ENCODE measurements at places on chromosomes 2 and 18.

DNA sequence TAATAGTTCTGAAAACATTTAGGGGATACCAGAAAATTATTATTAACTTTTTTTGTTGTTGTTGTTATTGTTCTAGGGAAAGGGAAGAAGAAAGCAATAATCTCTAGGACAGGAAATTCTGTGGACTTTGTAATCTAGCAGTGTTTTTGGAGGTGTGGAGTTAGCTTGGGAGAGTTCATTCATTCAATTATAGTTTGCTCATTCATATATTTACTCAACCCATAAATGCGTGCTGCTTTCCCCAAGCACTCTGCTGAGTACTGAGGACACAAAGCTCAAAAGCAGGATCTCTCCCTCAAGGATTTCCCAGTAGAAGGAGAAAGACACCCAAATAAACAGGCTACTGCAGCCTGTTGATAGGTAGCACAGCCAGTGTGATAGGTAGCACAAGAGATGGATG is 984.3 kb downstream of the BCL11A start:
- no peak for DNase-seq

- no peak for DNase-seq
Measured at GRCh38 chr2:47414682-47415458, 11.9 kb downstream of the MSH2 start.

DNA sequence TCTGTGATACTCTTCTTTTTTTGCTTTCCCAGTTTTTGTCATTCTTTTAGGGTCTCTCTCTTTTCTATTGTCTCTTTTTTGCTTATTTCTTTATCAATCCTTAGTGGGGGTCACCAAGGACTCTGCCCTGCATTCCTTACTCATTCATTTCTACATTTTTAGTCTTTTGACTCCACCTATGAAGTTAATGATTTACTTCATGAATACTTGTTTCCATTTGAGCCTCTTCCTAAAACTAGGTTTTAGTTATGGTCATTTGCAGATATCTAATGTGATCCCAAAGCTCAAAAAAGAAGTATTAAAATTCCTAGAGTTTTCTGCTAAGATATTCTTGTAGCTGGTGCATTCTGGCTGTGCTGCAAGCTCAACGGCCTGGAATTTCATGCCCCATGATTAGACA is 149.3 kb upstream of the AQP4 start:
- DNase-seq, result no peak

- DNase-seq, result no peak
Measured at GRCh38 chr18:68467957-68468356, 247.0 kb downstream of the TMX3 start.

- DNase-seq, result no peak
Measured at GRCh38 chr2:92072461-92073035, 2798.7 kb upstream of the TEKT4 start.

DNA sequence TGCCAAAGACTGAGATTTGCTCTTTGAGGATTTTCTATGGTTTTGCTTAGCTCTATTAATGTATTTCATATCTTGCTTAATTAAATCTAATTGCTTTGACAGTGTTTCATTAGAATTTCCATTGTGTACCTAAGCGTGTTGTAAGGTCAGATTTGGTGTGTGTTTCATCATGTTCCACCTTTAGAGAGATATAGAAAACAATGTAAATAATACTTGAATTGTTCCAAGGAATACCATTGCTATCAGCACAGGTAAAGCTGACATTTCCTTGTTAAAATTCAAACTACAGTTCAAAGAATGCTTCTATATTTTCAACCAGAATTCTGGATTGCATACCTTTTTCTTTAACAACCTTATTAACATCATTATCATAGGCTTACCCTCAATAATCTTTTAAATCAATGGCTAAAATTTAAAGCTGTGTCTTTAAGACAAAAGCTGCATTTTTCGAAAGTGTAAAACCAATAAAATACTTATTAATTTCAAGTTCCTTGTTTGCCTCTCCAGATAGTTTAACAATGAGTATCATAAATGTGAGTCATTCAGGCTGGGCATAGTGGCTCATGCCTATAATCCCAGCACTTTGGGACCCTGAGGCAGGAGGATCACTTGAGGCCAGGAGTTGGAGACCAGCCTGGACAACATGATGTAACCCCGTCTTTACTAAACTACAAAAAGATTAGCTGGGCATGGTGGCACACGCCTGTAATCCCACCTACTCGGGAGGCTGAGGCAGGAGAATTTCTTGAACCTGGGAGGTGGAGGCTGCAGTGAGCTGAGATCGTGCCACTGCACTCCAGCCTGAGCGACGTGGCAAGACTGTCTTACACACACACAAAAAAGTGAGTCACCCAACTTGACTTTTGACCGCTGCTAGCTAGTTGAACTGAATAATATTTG is 188.0 kb upstream of the PKDCC start:
- no peak for DNase-seq

GRCh38 chr18:41674506-41674905 is 280.5 kb upstream of the PIK3C3 start:
- no peak for DNase-seq

GRCh38 chr2:206432193-206433082 is 10.9 kb upstream of the ADAM23 start:
- no peak for DNase-seq

- no peak for DNase-seq
Measured at GRCh38 chr18:3741333-3741732, 291.4 kb downstream of the TGIF1 start.

DNA sequence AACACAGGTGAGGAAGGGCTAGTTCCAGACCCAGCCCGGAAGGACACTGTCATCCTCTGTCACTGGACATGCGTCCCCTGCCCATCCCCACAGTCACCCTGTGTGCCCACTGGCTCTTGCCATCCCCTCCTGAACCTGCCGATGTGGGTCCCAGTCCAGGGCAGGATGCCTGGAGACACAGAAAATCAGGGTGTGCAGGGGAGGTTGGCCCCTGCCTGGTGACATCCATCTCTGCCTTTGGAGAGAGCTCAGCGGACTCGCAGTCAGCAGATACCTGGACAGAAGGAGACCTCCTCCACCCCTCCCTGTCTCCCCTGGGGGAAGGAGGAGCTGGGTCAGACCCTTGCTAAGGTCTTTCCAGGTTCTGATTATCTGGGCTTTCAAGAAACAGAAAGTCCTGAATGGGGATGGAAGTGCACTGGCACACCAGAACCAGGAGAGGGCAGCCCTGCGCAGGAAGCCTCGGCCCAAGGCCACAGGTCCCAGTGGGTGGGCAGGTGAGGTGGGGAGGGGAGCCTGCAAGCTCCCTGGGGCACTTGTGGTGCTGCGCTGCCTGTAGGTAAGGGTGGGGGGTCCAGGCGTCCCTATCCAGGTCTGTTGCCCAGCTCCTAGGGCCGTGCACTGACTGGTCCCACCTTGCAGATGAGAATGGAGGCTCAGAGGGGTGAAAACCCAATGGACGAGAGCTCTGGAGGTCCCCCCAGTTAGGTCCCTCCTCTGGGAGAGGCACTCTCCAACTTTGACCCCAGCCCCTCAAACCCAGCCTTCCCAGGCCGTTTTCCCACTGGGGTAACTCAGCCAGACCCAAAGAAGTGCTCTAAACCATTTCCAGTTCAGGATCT is 9.7 kb upstream of the OTOS start:
- DNase-seq, result peak; percentile 46

GRCh38 chr2:36409935-36410334 is 54.4 kb downstream of the CRIM1 start:
- no peak for DNase-seq

GRCh38 chr2:175309799-175310198 is 128.3 kb upstream of the ATP5MC3 start:
- peak; percentile 4 for DNase-seq

DNA sequence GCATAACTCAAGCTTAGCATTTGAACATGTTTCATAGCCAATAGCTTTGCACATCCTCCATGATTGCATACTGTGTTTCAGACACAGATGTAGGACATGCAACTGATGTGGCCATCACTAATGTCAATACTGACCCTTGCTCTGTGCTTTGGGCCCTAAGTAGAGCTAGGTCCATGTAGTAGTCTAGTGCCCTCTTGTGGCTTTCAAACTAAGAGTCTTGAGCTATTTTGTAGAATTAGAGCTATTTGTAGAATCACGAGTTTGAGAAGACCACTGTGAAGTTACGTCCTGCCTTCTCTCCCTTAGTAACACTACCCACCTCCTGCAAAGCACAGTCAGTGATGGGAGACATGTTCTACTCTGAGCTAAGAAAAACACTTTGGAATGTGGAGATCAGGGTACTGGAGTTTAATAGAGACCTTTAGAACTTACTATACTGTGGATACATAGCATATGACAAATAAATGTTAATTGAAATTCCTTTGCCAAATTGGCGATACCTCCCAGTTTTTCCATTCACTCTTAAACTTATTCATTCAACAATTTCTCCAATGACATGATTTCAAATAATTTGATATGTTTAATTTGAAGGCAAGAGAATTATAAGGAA is 306.5 kb upstream of the TNP1 start:
- DNase-seq, result no peak

DNA sequence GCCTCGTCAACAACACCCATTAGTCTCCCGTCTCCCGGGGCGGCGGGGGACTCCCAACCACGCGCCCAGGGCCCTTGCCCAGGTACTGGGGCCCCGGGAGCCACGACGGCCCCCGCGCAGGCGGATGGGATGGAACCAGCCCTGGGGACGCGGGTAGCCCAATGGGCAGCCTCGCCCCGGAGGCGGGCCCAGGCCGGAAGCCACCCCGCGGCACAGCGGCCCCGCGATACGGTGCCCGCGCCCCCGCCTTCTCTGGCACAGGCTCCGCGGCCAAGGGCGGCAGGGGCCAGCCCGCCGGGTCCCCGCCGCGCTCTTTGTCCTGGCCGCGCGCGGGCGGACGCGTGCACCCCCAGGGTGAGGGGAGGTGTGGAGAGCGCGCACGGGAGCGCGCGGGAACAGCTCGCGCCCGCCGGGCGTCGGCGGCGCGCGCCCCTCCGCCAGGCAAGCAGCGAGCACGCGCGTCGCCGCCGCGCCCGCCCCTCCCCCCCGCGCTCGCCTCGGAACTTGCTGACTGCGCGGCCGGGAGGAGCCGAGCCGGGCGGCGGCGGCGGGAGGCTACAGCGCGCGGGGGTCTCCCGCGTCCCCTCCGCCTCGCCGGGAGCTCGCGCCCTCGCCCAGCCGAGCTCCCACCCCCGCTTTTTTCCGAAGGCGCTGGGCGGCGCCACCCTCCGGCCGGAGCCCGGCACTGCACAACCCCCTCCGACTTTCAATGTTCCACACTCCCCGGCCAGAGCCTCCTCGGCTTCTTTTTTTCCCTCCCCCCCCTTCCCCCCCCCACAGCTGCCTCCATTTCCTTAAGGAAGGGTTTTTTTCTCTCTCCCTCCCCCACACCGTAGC is at the start of gene UBE2E3:
TSS of gene UBE2E3 (plus strand) at position 500 of the 837 bp plus-strand sequence. CDS start 1,438 bp downstream, outside the sequence.
- DNase-seq, result peak; percentile 80

GRCh38 chr18:27599202-27599829 is 414.2 kb upstream of the CHST9 start:
- DNase-seq, result peak; percentile 28

GRCh38 chr2:128631698-128632500 is 313.2 kb upstream of the HS6ST1 start:
- no peak for DNase-seq

- no peak for DNase-seq
Measured at GRCh38 chr18:64713284-64713683, 564.4 kb upstream of the LINC00305 start.

DNA sequence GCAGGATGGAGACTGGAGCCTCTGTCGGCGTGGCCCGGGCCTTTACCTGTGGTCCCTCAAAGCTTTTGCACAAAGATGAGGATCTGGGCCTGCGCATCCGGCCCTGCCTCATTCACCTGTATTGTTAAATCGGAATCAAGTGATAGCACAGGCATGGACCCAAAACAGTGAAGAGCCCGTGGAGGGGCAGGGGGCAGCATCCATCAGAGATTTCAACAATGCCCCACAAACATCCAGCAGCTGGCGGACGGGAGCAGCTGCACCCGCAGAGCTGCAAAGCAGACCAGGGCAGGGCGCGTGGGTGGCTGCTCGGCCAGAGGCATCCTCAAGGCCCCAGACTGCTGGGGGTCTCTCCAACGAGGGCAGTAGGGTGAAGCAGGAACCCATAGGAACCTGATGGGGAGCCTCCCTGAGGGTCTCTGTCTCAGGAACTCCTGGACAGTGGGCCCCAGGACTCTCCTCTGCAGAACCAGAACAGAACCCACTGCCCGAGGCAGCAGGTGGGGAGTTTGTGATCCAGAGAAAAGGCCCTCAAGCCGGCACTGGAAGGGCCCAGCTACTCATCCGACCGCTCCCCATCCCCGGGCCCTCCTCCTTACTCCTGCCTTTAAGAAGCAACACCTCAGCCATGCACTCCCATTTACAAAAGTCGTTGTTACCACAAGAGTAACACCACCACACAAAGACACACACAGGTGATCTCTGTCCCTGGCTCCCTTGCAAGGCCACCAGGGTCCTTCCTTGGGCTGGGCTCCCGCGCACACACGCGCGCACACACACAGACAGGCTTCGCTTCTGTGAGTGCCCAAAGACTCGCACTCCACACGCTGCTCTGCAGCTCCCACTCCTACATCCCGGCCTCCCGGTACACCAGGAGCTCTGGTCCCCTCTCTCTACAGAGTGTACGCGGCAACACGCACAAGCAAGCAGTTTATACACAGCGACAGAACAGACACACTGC is 28.8 kb downstream of the HDAC4 start:
- no peak for DNase-seq

GRCh38 chr2:207475546-207475945 is 54.2 kb upstream of the CREB1 start:
- DNase-seq, result no peak

DNA sequence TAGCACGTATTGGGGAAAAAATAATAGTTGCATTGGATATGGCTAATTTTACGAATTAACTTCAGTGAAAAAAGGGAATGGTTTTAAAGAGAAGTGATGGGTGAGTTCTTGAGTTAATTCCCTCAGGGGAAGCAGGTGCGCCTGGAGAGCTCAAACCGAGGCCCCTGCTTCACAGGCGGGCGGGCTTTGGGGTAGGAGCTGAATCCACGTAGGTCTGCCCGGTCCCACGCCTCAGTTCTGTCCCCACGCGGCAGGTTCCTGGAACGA is 44.1 kb downstream of the GORASP2 start:
- DNase-seq, result no peak

DNA sequence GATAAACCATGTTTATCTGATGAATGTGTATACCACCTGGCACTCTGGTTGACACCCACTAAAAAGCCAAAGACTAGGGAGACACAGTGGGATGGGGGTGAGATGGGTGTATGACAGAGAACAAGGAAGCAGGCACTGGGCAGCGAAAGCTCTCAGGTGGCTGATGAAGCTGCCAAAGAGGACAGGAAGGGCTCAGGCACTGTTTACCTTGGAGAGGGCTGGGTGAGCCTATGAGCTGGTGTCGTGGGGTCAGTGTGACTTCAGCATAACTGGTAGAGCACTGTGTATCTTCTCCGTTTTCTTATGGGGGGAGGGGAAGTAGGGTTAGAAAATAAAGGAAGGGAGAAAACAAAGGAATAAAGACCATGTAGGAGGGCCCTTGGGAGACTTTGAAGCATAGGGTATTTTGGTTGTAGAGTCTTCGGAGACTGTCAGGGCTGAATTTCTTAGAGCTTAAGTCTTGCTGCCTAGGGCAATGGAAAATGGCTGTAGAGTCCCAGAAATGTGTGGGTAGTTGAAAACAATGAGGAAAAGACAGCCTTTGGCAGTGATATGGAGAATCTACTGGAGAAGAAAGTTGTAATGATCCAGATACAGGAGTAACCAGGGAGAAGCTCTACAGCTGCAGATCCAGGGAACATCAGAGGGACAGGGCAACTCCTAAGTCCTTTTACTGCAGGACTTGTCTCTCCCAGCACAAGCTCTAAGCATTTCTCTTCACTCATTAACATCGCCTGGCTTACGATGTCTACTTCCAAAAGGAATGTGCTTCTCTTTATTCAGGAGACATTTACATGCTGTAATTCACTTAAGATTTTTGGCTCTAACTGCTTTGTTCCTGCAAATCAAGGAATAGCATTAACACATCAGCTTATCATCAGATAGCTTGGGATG is 120.0 kb downstream of the AQP4 start:
- no peak for DNase-seq

- no peak for DNase-seq
Measured at GRCh38 chr18:57834616-57835015, 31.5 kb upstream of the ATP8B1 start.
